Motor neuron (in vitro differentiated cells): ENCODE measurements at places on chromosomes 5 and 9.

DNA sequence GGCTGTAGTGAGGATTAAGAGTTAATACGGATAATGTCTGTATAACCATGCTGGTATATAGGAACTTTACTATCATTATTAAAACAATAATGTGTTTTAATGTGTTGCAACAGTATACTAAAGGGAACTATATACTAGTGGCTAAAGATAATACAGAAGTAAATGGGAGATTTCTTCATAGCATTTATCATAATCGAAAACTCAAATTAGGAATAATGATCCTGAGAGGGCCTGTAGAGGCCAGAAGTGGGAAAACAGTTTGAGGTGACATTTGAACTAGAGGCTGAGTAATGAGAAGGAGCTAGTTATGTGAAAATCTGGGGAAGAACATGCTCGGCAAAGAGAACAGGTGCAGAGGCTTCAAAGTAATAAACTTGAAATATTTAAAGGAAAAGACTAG, 2.9 kb downstream of the TCERG1 start:
- no peak for ATAC-seq

- no peak for ATAC-seq
Measured at GRCh38 chr5:76736679-76737556, 21.0 kb downstream of the F2R start.

GRCh38 chr9:86945728-86946200, 1.5 kb downstream of the GAS1 start:
- peak; percentile 19 for ATAC-seq

GRCh38 chr5:176692839-176693476, 45.7 kb downstream of the TSPAN17 start:
- ATAC-seq, result no peak

- ATAC-seq, result no peak
Measured at GRCh38 chr5:142590451-142591231, 95.2 kb downstream of the FGF1 start.

DNA sequence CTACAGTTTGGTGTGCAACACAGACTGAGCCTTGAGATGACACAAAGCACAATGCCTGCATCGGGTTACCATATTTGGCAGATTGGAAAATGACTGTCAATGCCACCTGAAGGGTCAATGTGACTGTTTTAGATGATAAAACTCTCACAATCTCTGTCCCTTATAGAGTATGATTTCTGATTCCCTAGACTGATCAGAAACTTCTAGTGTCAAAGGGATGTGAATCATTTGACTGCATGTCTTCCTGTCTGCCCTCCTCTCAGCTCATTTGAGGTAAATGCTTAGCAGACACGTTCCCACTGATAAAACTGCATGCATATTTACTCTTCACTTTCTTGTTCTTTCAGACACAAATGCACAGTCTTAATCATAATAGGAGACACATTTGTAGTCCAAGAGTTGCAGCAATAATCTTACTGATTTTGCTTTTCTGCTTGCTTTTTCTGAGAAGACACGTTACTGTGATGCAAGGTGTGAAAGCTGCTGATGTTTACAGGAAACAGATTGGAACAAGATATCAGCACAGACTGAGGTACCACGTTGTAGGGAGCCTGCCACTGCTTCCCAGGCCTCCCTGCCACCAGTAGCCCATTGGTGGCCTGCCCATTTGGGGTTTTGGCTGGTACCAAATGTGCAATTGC, 77.8 kb downstream of the GCNT4 start:
- ATAC-seq, result no peak

DNA sequence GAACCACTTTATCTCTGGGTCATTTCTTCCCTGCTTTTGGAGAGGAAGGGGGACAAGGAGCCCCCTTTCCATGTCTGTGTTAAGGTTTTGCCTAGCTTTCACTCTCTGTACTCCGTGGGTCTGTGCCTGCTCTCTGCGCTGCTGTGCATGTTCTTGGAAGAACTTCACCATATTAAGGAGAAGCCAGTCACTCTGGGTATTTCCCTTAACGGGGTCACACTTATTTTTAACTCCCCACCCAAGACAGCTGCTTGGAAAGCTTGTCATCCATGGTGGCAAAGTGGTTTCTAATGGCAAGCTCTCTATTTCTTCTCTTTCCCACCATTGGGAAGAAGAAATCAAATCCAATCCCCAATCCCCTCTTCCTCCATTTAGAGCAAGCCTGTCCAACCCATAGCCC, 44.8 kb upstream of the HMHB1 start:
- ATAC-seq, result no peak

- ATAC-seq, result no peak
Measured at GRCh38 chr5:176559683-176560082, 10.5 kb downstream of the CDHR2 start.

DNA sequence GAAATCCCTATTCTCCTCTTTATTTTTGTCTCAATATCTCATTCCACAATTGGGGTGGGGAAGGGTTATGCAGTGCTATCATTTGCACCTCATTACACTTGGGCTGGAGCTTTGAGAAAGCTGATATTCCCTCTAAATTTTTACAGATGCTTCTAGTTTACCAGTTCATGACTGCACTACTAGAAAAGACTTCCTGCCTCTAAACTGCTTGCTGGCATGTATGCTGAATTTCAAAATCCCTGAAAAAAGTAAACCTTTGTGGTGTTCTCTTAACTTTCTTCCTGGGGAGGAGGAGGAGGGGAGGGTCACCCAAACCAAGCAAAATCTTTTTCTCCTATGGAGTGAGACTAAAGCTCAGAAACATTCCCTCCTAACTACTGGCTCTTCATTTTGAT, 45.1 kb downstream of the BNC2 start:
- ATAC-seq, result no peak

DNA sequence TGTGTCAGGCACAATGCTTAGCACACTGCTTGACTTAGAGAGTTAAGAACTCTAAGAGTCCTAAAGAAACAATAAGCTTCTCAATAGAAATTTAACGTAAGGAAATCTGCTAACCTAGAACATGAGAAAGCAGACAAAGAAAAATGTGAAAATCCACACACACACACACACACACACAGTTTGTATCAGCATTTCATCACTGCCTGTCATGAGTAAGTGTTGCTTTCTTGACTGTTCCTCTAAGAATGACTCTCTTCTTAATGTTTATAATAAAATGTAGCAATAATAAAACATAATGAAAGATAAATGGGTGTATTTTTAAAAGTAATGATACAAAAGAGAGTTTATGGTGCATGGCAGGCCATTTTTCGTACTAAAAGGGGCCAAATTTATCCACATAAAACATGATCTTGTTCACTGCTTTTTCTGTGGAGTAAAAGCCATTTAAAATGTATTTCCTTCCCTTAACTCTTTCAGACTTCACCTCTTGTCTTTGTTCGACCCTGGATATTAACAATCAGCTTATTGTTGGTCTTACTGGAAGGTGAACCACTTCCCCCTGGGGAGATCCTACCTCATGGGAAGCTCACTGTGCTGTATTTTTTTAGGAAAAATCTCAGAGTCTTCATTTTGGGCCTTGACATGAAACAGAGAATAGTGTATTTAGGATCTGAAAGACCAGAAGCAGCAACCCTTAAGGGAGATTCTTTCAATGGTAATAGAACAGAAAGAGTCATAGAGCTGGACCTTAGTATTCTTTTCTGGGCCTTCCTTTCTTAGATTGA, 107.3 kb upstream of the ANKRD55 start:
- no peak for ATAC-seq

DNA sequence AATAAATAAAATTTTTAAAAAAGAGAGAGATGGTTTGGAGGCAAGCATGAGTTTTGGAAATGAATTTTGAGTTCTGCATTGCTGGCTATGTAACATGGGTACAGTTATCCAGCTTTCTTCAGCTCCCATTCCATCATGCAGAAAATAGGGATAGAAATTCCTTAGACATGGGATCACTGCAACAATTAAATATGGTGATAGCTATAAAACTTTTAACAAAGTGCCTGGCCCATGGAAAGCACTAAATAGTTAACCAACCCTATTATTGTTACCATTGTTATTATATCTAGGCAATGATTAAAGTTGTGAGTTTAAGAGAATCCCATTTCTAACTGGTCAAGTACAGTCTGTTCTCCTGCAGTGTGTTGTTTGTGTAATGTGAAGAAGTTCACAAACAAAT, 115.4 kb upstream of the GAS1 start:
- no peak for ATAC-seq

- no peak for ATAC-seq
Measured at GRCh38 chr5:123438902-123439301, 15.7 kb upstream of the CEP120 start.
